ENCODE measurements at places on chromosomes 5 and 9. TPM values are rescaled to one million over a fixed set of nuclear protein-coding genes. Genes with fewer than 3 reads are reported as not detected.

The C9orf153 gene
- total RNA-seq: 1.5 TPM

The ZFP37 gene
- 6.6 TPM for total RNA-seq

The ORM2 gene
- 1.2 TPM for total RNA-seq

The GABRA1 gene
- not detected for total RNA-seq

The IL6ST gene
- 147 TPM for total RNA-seq

All from uterus (tissue), 4 donors.